NCI-H1436 (cell line): ENCODE measurements at places on chromosomes 3 and 15.

GRCh38 chr15:80798911-80799310 lies 19.7 kb downstream of the CEMIP start:
- DNase-seq, result no peak

- no peak for DNase-seq
Measured at GRCh38 chr3:45259133-45259532, 33.0 kb upstream of the TMEM158 start.

- no peak for DNase-seq
Measured at GRCh38 chr15:85454403-85454802, 74.0 kb downstream of the AKAP13 start.

DNA sequence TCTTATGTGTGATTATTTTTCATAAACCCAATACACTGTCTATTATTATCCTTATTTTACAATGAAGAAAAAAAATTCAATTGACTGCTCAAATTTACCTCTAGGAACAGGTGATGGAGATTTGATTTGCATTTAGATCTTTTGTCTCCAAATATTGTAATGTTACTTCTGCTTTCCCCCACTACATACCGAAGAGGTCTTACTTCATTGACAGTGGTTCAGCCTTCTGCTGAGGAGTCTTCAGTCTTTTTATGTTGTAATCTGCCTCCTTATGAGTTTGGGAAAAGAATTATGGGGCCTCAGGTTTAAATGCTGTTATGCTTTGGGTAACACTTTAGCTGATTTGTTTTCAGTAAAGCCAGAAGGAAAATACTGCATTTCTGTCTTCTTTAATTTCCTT lies 199.5 kb downstream of the LPP start:
- no peak for DNase-seq

DNA sequence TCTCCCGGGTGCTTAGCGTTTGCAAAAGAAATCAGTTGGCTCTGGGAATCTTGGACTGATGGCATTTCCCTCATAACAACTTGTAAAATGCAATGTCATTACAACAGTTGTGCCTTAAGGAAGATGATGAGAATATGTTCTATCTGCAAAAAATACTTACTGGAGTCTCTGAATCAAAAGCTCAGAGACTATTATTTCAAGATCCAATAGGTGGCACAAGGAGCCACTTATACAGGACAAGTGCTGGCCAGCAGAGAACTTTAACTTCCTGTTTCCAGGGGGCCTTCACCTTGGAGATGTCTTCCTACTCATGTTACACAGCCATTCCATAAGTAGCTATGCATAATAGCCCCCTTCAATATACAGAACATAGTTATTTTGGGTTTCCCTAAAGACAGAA lies 8.9 kb upstream of the RPS27L start:
- no peak for DNase-seq
